ENCODE measurements at places on chromosomes 2 and 18. TPM values are rescaled to one million over a fixed set of nuclear protein-coding genes. Genes with fewer than 3 reads are reported as not detected.

- peak; percentile 86 for DNase-seq
Observed at GRCh38 chr2:46062637-46063412, 234.4 kb upstream of the EPAS1 start.

- no peak for DNase-seq
Observed at GRCh38 chr18:10401521-10401920, 52.9 kb upstream of the APCDD1 start.

GRCh38 chr2:112791693-112792230 lies 7.5 kb upstream of the IL1A start:
- no peak for DNase-seq

GRCh38 chr2:75375646-75376582 lies 176.6 kb upstream of the TACR1 start:
- no peak for DNase-seq

DNA sequence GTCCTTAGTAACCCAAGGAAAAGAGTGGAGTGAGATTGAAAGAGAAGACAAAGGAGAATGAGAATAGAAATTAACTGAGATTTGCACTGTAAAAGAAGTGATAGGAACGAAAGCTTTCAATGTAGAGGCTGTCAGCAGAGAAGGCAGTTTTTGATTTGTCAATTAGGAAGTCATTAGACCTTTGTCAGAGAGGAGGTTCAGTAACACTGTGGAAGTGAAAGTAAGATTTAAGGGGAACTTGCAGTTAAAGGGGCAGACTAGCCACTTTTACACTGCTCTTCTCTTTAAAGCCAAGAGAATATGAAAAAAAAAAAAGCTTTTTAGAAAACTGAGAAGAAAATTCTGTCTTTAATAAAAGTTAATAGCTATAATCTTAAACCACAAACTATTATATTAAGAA lies 11.5 kb upstream of the KYNU start:
- DNase-seq, result no peak

HJURP gene
- 11.4 TPM for total RNA-seq

GKN2 gene
- 0.36 TPM for total RNA-seq

LRRC30 gene
- total RNA-seq, result not detected

BUB1 gene
- total RNA-seq, result 12.5 TPM

Data from endothelial cell (in vitro differentiated cells).